ENCODE measurements at places on chromosomes 16 and 17. TPM values are rescaled to one million over a fixed set of nuclear protein-coding genes. Genes with fewer than 3 reads are reported as not detected.

SYCE1L gene
- 0.16 TPM for polyA plus RNA-seq

CTRB2 gene
- 0.13 TPM for polyA plus RNA-seq

ZNF423 gene
- 0.07 TPM for polyA plus RNA-seq

WNK4 gene
- polyA plus RNA-seq, result 13.7 TPM

BEAN1 gene
- 1.4 TPM for polyA plus RNA-seq

NME1 gene
- 295 TPM for polyA plus RNA-seq

OR3A2 gene
- polyA plus RNA-seq, result not detected

HS3ST3B1 gene
- 14.6 TPM for polyA plus RNA-seq

TEPSIN gene
- polyA plus RNA-seq, result 19.7 TPM
